Sigmoid colon (tissue), 7 donors: ENCODE measurements at places on chromosomes 11 and 22.

DNA sequence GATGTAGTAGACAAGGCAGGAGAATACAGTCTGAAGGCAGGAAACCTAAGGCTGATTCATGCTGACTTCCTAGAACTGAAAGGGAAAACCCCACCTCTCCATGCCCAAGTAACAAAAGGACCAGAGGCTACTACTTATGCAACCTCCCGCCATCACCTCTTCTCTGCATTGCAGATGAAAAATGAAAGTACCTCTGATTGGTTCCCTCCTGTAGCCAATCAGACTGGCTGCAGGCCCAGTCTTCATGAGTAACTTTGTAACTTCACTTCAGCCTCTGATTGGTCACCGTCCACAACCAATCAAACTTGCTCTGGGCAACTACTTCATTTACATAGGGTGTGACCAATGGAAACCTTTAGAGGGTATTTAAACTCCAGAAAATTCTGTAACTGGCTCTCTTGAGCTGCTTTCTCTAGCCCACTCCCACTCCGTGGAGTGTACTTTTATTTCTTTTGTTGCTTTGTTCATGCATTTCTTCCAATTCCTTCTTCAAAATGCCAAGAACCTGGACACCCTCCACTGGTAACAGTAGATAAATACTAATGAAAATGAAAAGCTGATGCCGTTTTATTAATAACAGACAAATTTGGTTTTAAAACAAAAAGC, 5.2 kb upstream of the MAP6 start:
- DNase-seq, result no peak

DNA sequence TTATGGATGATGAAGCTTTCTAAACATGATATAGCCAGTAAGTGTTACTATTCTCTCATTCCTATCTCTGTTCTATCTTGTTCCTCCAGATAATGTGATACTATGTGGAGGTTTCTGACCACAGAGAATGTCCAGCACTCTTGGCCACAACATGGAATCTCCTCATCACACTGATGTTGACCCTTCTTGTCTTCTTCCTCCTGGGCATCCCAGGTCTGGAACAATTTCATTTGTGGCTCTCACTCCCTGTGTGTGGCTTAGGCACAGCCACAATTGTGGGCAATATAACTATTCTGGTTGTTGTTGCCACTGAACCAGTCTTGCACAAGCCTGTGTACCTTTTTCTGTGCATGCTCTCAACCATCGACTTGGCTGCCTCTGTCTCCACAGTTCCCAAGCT, 9.9 kb upstream of the OR56B1 start:
- DNase-seq, result no peak

GRCh38 chr11:71093783-71094182, 158.6 kb downstream of the SHANK2 start:
- DNase-seq, result no peak

DNA sequence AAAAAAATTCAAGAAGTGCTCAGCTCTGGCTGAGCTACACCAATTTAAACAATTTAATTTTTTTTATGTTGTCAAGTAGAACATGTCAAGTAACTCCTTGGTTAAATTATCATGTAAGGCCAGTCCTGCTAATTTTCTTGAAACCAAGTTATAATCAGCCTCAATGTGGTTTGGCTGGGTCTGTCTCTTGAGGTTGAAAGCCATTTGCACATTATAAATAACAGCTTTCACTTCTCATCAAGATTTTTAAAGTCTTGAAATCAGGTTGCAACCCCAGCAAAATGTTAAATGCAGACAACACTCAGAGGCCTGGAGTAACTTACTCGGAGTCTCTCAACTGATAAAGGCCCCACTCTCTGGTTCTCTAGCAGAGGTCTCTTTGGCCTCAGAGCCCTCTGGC, 324.4 kb downstream of the BRD1 start:
- DNase-seq, result no peak

- DNase-seq, result no peak
Measured at GRCh38 chr11:61083601-61084147, 18.6 kb upstream of the CD5 start.

- DNase-seq, result no peak
Measured at GRCh38 chr22:26680485-26680884, 23.1 kb downstream of the MIAT start.
